ENCODE measurements at places on chromosomes 5 and 9.

DNA sequence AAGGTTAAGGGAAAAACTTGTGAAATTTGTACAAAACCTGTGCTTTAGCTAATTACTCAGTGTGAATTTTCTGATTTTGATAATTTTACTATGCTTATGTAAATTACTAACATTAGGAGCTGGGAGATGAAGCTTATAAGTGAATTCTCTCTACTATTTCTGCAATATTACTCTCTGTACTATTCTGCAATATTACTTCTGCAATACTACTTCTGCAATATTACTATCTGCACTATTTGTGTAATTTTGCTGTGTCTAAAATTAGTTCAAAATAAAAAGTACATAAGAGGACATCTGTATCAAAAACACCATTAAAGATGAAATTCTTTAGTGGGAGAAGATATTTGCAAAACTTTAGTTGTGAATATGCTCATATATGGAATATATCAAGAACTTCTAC lies 62.9 kb downstream of the C9 start:
- DNase-seq, result no peak

- no peak for DNase-seq
These were observed 116.0 kb upstream of the SMIM23 start for GRCh38 chr5:171669571-171669970.

- DNase-seq, result no peak
These were observed 48.1 kb downstream of the TENT4A start for GRCh38 chr5:6761333-6761732.

DNA sequence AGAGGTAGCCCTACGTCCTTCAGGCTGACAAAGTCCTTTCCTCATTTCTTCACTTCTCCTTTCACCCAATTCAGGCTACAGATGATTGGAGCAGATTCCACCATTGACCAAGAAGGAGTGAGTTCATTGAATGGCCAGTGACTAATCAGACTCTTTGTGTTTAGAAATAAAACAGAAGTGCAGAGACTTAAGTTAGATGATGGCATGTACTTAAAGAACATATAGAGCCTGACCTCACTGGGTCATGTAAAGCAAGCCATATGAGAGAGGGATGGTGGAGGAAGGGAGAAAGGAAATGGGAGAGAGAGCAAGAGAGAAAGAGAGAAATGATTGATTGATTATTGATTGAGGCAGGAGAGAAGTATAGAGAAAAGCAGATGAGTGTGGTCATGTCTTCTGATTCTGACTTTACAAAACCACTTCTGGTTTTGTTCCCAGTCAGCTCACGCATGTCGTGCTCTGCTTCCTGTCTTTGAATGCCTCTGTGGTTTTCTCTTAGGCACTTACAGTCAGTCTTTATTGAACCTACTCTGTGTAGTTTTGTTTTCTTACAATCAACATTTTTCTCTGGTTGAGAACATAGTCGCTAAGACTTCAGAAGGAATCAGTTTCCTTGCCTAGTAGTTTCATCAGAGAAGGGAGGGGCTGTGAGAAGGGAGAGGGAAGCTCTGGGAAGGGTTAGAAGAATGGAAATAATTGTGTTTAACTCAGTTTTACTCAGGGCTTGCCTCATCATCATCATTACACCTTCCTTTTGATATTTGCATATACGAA lies 149.2 kb upstream of the KLF9 start:
- DNase-seq, result no peak

- DNase-seq, result no peak
These were observed 373.7 kb downstream of the ARL15 start for GRCh38 chr5:53936481-53937352.

- DNase-seq, result no peak
These were observed 26.5 kb downstream of the KCNMB1 start for GRCh38 chr5:170362656-170363055.

GRCh38 chr5:40365342-40366330 lies 314.1 kb upstream of the PTGER4 start:
- no peak for DNase-seq

DNA sequence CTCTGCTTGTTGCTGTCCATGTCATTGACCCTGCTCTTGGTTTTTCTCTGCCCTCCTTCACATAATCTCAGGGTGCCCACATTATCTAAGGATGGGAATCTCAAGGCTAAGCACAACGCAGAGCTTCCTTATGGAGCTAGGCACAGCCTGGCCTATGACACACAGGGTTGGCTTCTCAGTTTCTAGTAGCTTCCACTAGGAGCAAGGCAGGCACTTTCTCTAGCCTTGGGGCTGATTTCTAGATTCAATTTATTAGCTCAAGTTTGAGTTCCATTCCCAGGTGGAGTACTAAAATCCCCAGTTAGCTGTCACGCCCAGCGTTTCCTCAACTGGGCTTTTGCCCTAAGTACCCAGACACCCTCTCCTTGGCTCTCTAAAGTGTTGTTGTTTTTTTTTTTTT lies 12.4 kb downstream of the IL4 start:
- no peak for DNase-seq

- DNase-seq, result no peak
These were observed 292.0 kb upstream of the DMRT1 start for GRCh38 chr9:549455-549997.

GRCh38 chr5:155616779-155617392 lies 603.3 kb downstream of the KIF4B start:
- DNase-seq, result peak; percentile 15

DNA sequence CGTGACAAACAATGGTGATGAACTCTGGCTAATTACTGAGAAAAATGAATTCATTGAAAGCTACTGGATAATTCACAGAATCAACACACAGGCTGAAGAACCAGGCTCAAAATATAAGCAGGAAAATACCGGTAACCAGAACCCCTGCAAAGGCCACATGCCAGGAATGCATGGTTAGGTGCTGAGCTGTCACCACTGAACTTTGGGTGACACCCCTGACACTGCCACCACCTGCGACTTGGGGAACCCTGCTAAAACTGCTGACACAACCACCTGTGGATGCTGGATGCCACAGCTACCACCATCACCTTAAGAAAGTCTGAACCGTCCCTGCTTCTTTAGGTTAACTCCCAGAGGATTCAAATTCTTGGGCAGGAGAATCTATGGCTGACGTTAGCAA lies 72.0 kb upstream of the NR4A3 start:
- no peak for DNase-seq

DNA sequence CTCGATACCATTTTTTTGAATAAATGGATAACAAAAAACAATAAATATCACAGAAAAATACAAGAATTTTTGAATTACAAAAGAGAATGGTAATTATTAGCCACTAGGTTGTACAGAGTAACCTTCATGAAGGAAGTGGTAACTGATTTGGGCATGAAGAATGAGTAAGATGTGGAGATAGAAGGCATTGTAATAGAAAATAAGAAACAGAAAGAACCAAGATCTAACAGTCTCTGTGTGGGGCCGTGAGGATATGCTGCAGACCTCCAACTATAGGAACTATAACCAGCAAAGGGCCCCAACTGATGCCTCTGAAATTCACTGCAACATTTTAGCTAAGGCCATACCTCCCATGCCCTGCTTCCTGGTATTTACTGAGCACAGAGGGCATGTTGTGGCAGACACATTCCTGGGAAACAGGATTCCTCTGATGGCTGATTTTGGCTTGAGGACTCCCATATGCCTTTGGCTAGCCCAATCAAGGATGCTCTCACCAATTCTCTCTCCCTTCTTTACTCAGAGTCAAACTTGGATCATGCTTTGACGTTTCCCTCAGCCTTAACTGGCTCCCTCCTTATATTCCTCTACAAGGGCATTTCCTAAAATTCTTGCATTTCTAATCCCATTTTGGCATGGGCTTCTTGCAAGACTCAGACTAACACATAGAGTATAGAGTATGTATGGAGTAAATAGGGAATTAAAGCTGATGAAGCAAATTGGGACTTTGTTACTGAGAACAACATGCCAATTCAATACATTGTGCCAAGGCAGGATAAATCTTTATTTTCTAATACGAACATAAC lies 208.9 kb downstream of the PDE4D start:
- no peak for DNase-seq

DNA sequence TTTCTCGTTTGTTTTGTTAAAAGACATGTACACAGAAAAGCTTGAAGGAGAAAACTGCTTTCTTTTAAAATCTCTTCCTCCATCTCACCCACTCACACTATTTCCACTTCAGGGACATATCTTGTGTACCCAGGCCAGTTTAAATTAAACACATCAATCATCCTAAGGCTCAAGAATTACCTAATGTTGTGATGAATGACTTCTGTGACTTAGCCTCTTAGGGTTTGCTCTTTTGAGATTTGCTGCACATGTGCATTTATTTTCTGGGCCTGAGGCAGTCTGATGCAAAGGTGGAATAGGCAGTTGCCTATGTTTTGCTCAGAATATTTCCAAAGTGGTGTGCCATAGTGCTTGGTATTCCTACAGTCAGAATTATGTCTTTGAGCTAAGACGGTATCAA lies 439.9 kb upstream of the CHD1 start:
- DNase-seq, result no peak

Measured in SW 1271 (cell line).